ENCODE measurements at places on chromosomes 7 and 10. TPM values are rescaled to one million over a fixed set of nuclear protein-coding genes. Genes with fewer than 3 reads are reported as not detected.
A peak's percentile ranks its signal among the peaks of the same experiment; 100 is the strongest.

DNA sequence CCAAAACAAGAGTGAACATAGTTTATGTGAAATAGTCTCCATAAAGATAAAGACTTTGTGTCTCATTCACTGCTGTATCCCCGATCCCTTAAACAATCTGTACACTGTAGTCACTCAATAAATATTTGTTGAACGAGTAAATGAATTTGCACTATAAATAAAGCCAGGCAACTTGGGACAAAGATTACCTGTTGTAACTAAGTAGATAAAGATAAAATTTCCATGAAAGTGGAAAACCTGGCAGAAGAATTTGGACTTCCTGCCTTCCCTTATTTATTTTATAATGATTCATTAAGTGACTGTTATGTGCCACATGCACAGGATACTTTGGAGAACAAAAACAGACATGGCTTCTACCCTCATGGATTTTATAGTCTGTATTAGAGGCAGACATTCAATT, 277.7 kb upstream of the KAT6B start:
- no peaks in the 10 kb centered on the region for H3K4me1 ChIP-seq
- H3K4me3 ChIP-seq, result no peak overlapping the region
- no peak for DNase-seq
- H3K36me3 ChIP-seq, result no peaks in the 10 kb centered on the region
- H3K27me3 ChIP-seq, result no peaks in the 10 kb centered on the region
- no peak overlapping the region for H3K27ac ChIP-seq

- H3K27ac ChIP-seq, result no peak overlapping the region
- H3K4me1 ChIP-seq, result peaks cover 9% of the 10 kb centered on the region
- no peaks in the 10 kb centered on the region for H3K27me3 ChIP-seq
Measured at GRCh38 chr10:96473866-96474265, 39.9 kb downstream of the TLL2 start.

- no peaks in the 10 kb centered on the region for H3K36me3 ChIP-seq
- H3K27me3 ChIP-seq, result peaks cover 35% of the 10 kb centered on the region
- peaks cover 42% of the 10 kb centered on the region for H3K4me1 ChIP-seq
- H3K4me3 ChIP-seq, result peak overlapping the region; percentile 75
- DNase-seq, result peak; percentile 46
- H3K27ac ChIP-seq, result no peak overlapping the region
Measured at GRCh38 chr10:107164992-107165391, 486 bp upstream of the SORCS1 start.

DNA sequence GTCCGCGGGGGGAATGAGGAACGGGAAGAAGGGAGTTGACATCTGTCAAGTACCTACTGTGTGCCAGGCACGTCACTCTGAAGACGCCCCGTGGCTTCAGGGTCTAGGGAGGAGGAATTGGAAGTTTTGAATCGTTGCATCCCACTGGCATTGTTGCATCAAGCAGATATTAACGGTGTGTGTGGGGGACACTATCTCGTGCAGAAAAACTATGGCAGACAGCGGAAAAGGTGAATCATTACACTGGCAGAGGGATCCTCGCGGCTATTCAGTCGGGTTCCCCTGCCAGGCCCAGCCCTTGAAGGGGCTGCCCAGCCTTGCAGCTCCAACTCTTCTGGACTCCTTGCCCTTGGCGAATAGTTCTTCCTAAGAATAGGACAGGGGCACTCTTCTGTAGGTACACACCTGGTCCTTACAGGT, 1.0 kb upstream of the KIAA1549 start:
- no peak overlapping the region for H3K27ac ChIP-seq
- H3K36me3 ChIP-seq, result no peaks in the 10 kb centered on the region
- H3K27me3 ChIP-seq, result peaks cover 29% of the 10 kb centered on the region
- peaks cover 18% of the 10 kb centered on the region for H3K4me1 ChIP-seq
- peak overlapping the region; percentile 78 for H3K4me3 ChIP-seq
- no peak for DNase-seq

GRCh38 chr7:3200504-3200903, 100.5 kb upstream of the SDK1 start:
- no peak overlapping the region for H3K4me3 ChIP-seq
- H3K27me3 ChIP-seq, result no peaks in the 10 kb centered on the region
- H3K4me1 ChIP-seq, result peaks cover 14% of the 10 kb centered on the region
- H3K36me3 ChIP-seq, result no peaks in the 10 kb centered on the region
- H3K27ac ChIP-seq, result no peak overlapping the region

GRCh38 chr7:77831481-77831880, 32.9 kb downstream of the PHTF2 start:
- H3K27ac ChIP-seq, result no peak overlapping the region
- H3K27me3 ChIP-seq, result no peaks in the 10 kb centered on the region
- no peak overlapping the region for H3K4me3 ChIP-seq
- no peaks in the 10 kb centered on the region for H3K36me3 ChIP-seq
- H3K4me1 ChIP-seq, result no peaks in the 10 kb centered on the region

DNA sequence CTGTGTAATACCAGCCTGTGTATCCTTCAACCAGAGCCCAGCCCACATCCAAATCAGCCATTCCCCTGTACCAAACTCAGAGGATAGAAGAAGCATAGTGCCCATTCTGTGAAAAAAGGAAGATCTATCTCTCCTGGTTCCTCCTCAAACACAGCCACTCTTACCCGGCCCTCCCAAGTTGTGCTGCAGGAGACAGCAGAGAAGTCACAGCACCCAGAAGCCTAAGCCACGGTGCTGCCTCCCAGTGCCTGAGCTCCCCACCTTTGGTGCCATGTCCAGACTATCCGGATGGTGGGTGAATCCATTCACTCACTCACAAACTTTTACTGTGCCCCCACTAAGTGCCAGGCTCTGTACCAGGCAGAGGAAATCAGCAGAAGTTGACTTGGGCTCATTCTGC, 166.0 kb upstream of the ZMIZ1 start:
- DNase-seq, result no peak
- H3K4me1 ChIP-seq, result no peaks in the 10 kb centered on the region
- no peaks in the 10 kb centered on the region for H3K27me3 ChIP-seq
- H3K4me3 ChIP-seq, result no peak overlapping the region
- no peak overlapping the region for H3K27ac ChIP-seq

DNA sequence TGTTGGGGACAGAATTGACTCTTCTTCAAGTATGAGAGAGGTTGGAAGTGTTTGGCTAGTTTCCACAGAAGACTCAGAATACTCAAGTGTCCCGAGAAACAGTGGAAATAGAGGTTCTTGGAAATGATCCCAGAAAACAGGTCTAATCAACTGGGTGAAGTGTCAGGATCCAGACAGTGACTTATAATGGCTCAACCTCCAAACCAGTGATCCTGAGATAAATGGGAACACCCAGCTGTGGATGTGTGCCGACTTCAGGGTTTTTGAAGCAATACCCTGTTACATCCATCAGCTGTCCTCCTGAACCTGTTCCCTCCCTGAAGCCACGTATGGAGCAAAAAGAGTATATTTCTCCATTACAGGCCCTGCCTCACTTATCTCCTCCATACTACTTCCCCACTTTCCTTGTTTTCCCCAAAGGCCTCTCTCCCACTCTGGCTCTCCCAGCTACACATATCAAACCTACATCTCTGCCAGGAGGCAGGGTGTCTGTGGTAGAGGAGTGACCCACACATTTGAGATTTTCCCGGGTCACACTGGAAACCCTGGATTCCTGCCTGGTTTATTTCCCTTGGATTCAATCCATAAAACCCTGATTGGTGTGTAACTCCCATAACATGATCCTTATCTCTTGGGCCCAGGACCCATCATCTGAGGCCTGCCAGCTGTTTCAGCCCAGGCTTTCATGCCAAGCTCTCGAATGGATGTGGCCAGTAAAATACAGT, 17.6 kb upstream of the ELOVL3 start:
- no peak for DNase-seq
- no peaks in the 10 kb centered on the region for H3K27me3 ChIP-seq
- H3K27ac ChIP-seq, result no peak overlapping the region

DNA sequence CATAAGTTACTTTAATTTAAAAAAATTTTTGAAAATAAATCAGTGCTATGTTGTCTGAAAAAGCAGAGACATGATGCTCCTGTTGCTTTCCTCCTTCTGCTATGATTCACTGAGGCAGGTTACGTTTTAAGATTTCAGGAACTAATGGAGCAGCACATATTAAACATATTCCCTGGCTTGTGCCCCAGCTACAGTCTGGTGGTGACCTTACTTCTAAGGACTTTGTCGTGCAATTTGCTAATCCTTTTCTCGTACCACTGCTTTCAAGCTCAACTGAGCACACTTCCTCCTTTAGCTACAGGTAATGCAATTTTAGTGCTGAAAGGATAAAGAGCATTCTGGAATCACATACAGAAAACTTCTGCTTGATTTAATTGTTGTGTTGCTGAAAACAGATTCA, 16.2 kb upstream of the PRR15 start:
- no peak overlapping the region for H3K27ac ChIP-seq
- H3K27me3 ChIP-seq, result no peaks in the 10 kb centered on the region
- no peak overlapping the region for H3K4me3 ChIP-seq
- H3K36me3 ChIP-seq, result no peaks in the 10 kb centered on the region
- no peaks in the 10 kb centered on the region for H3K4me1 ChIP-seq

DNA sequence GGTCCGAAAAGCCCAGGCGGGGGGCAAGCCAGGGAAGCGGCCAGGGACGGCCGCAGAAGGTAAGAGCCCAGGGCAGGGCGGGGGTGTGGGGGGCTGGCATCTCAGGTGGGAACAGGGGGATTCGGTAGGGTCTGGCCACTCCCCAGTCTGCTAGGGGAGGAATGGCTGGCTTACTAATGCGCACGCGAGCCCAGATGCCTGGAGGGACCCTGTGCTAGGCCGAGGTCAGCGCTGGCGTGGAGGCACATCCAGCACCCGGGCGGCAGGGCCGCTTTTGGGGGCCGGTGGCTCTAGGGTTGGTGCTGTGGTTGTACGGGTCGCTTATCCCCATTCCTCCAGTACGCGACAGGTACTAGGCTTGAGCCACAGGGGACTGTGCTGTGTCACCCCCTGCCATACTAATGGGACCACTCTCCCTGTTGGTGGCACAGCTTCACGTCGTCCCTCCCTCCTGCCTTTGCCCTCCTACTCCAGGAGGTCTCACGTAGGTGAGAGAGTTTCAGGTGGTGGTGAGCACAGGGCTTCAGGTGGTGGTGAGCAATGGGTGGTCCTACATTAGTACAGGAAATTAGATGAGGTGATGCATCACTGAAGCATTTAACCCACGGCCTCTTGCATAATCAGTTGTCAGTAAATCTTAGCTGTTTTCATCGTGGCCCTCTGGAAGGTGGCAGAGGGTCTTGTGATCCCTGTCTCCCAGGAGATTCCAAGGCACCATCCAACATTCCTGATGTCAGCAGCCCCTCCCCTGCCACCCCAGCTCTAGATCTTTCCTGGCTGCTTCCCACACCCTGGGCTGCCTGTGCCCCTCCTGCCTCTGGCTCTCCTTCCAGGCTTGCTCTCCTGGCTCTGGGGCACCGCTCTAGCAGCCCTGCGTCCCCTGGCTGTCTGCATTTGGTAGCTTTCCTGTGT, 971 bp downstream of the AEBP1 start:
- peak; percentile 49 for DNase-seq
- H3K27ac ChIP-seq, result no peak overlapping the region
- peaks cover 9% of the 10 kb centered on the region for H3K27me3 ChIP-seq
- H3K36me3 ChIP-seq, result no peaks in the 10 kb centered on the region
- peaks cover 8% of the 10 kb centered on the region for H3K4me1 ChIP-seq
- peak overlapping the region; percentile 87 for H3K4me3 ChIP-seq

- no peaks in the 10 kb centered on the region for H3K36me3 ChIP-seq
- no peak for DNase-seq
- peaks cover 29% of the 10 kb centered on the region for H3K27me3 ChIP-seq
- H3K27ac ChIP-seq, result no peak overlapping the region
- no peak overlapping the region for H3K4me3 ChIP-seq
Measured at GRCh38 chr10:118590334-118590733, 5.1 kb downstream of the PRLHR start.

DNA sequence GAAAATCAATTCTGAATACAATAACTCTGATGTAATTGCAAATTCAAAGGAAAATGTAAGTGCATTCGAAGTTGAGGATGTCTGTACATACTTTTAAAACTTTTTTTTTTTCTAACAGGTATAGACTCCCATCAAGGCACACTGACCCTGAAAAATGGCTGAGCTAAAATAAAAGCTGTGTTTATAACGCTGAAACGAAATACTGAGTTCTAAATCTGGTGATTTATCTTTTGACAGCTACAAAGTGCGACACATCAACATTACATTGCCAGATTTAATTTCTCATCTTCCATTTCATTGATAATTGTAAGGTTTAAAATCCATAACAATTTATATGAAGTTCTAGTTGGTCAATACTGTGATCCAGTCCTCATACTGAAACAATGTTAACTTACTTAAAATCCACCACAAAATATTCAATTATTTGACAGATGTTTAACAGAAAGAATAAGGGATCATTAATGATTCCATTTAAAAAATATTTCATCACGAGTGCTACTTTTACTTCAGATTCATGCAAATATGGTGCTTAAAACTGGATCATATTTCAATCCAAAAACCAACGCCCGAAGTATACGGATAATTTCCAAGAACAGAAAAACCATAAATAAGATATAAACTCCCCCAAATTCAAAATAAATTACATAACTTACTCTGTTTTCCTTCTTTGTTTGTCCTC, 1.4 kb downstream of the RAB11FIP2 start:
- no peak overlapping the region for H3K27ac ChIP-seq
- H3K4me1 ChIP-seq, result peaks cover 11% of the 10 kb centered on the region
- H3K4me3 ChIP-seq, result peak overlapping the region; percentile 72
- no peaks in the 10 kb centered on the region for H3K27me3 ChIP-seq

Gene HOXA4
- not detected for total RNA-seq

Gene GPAM
- total RNA-seq, result 18.1 TPM

Gene PIP4K2A
- total RNA-seq, result 44.4 TPM

Gene PODXL
- 698 TPM for total RNA-seq

Gene PPP1R3C
- 1.6 TPM for total RNA-seq

Gene SPDYE11
- total RNA-seq, result not detected

Gene TMEM184A
- 0.66 TPM for total RNA-seq
